ENCODE measurements at places on chromosomes 2 and 18.

DNA sequence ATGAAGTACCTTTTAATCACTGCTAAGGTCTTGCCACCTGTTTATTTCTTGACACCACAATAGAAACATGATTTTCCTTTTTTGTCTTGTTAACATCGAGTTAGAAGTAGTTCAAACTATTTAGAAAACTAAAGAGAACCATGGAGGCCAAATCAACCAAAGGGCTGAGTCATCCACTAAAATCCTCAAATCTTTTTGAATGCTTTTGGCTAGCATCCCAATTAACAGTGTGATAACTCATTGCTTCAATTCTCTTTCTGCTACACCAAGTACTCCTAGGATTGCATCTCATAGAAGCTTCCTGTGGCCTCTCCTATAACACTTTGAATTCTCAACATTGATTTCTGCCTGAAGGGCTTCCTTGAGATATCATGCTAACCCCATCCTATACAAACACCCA is 159.9 kb upstream of the MMADHC start:
- no peak for DNase-seq

GRCh38 chr2:7721413-7721995 is 804.3 kb downstream of the RNF144A start:
- no peak for DNase-seq

GRCh38 chr2:224885836-224886547 is 156.3 kb downstream of the DOCK10 start:
- DNase-seq: peak; percentile 74

GRCh38 chr2:101305492-101306078 is 2.9 kb downstream of the RNF149 start:
- peak; percentile 26 for DNase-seq

DNA sequence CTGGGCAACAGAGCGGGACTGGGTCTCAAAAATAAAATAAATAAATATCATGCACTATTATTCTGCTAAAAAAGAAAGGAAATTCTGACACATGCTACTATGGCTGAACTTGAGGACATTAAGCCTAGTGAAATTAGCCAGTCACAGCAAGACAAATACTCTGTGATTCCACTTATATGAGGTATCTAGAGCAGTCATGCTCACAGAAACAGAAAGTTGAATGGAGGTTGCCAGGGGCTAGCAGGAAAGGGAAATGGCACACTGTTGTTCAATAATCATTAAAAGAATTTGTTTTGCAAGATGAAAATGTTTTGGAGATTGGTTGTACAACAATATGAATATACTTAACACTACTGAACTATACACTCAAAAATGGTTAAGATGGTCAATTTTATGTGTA is 60.8 kb downstream of the NCKAP1 start:
- no peak for DNase-seq

DNA sequence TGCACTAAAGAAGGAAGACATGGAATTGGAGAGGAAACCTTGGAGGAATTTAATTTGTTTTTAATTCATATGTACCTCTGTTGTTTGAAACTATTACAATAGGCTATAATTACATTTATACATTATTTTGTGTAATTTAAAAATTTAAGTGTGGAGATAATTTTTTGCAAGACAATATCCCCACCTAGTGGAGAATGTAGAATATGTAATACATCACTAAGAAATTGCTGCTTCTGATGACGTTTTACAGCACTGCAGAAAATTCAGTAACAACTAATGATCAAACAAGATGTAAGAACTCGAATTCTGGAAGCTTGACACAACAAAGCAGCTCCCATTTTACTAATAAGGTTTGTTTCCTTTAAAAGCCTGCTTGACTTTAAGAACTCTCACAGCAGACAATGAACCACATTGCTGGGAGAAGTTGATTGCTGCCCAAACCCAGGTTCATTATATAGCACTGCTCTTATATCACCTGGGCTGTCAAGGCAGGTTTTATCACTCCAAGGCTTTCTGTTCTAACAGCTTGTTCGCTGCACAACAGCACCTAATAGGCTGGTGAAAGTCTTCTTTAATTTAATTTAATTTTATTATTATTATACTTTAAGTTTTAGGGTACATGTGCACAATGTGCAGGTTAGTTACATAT is 53.4 kb downstream of the THADA start:
- DNase-seq: peak; percentile 55

GRCh38 chr2:113202305-113203216 is 28.8 kb downstream of the PSD4 start:
- no peak for DNase-seq

GRCh38 chr2:178279142-178279541 is 84.8 kb downstream of the OSBPL6 start:
- peak; percentile 62 for DNase-seq

DNA sequence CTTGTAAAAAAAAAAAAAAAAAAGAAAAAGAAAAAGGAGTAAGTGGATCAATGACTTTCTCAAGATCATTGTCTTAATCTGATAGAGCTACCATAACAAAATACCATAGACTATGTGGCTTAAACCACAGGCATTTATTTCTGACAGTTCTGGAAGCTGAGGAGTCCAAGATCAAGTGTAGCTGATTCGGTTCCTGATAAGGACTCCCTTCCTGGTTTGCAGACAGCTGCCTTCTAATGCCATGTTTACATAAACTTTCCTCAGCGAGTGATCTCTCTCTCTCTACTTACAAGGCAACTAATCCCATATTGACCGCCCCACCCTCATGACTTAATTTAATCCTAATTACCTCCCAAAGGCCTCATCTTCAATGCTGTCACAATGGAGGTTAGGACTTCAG is 36.5 kb upstream of the SIX2 start:
- no peak for DNase-seq

- peak; percentile 55 for DNase-seq
Measured at GRCh38 chr2:134836986-134837385, 1.4 kb upstream of the ACMSD start.

DNA sequence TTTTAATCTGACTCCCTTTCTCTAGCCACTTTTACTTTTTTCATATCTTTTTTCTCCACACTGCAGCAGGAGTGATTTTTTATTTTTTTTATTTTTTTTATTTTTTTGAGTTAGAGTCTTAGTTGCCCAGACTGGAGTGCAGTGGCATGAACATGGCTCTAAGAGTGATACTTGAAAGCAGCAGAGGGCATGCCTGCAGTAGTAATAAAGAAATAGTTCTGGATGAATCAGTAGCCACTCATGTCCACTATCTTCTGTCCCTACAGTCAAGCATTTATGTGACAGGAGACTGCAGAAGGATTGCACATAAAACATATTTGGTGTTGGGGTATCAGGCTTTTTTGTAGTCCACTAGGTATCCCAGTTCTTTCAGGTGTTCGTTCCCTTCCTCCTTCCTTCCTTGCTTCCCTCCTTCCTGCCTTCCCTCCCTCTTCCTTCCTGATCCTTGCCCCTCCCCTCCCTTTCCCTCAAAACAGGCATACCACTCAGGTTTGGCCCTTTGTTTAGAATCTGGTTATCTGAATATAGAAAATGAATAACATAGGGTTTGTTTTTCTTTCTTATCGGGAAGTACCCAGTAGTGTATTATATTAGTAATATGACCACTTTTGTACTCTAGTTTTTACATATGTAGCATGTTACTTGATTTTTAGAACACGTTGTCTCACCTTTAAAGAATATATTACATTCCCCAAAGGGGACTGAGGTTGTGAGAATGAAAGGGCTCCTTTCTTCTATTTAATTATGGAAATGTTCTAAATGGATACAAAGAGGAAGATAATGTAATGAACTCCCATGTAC is 23.5 kb downstream of the MIB1 start:
- no peak for DNase-seq

GRCh38 chr2:201484805-201485204 is 33.3 kb downstream of the STRADB start:
- DNase-seq: peak; percentile 8

DNA sequence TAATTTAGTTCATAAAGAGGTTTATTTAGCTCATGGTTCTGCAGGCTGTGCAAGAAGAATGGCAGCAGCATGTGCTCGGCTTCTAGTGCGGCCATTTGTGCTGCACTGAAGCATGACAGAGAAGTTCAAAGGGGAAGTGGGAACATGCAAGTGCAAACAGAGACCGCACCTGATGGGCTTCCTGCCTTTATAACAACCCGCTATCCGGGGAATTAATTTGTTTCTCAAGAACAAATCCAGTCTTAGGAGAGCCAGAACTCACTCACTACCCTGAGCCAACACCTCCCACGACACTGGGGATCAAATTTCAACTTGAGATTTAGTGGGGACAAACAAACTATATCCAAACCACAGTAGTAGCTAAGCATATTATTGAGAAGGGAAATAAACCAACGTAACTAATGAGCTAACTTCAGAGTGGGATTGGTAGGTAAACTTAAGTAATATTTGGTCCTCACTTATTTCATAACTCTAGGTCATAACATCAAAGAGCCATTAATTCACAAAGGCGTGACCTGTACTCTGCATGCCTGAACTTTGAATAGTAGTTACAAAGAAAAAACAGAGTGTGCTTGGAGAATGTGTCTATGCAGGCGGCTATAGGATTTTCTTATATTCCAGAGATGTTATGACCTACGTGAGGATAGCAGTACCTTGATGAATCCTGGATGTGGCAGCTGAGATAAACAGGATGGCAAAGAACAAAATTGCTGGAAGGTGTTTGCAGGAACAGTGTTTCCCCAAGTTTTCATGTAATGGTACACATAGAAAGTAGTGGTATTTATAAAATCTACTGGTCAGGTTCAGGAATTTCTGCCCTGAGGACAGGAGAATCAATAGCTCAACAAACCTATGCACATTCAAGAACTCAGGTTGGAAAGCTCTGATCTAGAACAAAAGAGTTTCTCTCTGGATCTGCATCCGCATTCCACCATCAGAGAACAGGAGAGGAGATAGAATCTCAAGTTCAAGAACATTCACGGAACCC is 845.9 kb upstream of the ID2 start:
- DNase-seq: no peak

- DNase-seq: no peak
Measured at GRCh38 chr2:171902840-171903420, 8.9 kb upstream of the SLC25A12 start.

DNA sequence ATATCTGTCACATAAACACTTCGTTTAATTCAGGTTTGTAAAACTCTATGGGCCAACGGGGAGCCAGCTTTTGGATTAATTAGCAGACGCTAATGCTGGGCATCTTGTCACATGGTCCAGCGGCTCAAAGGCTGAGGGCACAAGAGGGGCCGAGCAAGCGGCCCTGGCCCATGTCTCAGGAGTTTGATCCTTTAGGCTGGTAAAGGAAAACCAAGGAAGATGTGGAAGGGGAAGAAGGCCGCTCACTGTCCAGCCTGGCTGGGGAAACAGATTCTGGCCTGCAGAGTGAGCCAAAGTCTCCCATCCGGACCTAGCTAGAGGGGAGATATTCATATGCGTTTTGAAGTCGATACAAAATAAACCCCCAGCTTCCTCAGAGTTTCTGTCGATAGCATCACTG is 248.6 kb upstream of the SIX2 start:
- no peak for DNase-seq

DNA sequence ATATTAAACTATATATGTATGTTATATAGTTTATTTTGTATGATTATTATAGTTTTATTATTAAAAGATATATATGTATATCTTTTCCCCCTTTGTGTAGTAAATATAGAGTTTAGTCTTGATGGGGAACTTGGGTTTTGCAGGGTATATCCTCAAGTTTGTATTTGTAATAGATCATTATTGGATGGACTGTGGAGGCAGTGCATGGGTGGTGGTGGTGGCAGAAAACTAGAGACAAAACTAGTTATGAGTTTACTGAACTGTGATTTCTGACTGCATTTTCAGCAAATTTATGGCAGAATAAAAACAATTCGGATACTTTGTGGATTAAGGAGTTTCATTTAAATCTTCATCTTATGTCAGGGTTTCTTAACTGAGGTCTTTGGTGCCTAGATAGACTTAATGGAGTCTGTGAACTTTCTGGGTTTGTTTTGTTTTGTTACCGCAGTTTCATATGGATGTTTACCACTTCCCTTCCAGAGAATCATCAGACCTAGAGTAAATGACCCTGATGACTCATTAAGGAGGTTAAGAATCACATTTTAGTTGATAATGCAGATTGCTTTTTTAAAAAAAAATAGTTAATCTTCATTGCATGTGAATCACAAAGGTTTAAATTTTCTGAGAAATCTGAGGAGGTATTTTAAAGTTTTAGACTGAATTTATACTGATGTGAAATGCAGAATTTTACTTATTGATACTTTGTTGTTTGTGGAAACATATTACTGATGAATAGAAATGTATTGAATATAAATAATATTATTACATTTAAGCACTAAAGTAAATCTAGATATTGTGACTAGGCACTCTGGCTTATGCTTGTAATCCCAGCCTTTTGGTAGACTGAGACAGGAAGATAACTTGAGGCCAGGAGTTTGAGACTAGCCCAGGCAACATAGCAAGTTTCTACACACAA is 14.5 kb downstream of the EPC2 start:
- DNase-seq: peak; percentile 31

- peak; percentile 42 for DNase-seq
Measured at GRCh38 chr2:100703213-100703612, 116.7 kb upstream of the NPAS2 start.

GRCh38 chr2:224952936-224953657 is 89.2 kb downstream of the DOCK10 start:
- no peak for DNase-seq

DNA sequence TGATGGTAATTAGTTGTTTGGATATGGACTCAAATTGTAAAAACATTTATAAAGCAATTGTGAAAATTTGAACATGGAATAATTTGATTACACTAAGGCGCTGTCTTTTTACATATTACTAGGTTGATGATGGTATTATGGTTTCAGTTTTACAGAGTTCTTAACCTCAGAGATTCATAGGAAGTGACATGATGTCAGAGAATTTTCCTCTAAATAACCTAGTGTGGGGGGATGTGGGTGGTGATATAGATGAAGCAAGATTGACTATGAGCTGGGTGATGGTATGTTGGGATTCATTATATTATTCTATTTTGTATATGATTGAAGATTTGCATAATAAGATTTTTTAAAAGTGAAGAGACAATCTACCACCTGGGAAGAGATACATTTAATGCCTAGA is 45.9 kb upstream of the ATP5MC3 start:
- DNase-seq: no peak

- DNase-seq: no peak
Measured at GRCh38 chr2:189527812-189528592, 52.6 kb downstream of the SLC40A1 start.

DNA sequence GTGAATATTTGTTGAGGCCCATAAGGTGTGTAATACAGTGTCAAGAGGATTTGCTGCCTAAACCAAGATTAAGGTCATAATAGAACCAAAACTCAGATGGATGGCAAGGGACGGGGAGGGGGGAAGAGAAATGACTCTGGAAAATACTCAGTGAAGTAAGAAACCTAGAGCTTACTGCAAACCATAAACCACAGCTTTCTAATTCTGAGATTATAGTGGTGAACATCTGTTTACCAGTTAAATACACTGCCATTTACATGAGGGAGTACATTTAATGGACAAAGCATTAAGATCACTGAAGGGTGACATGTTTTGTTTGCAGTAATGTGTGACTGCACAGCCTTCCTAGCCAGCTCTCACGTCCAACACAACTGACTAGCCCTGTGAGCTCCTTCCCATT is 19.8 kb downstream of the EVX2 start:
- no peak for DNase-seq

- peak; percentile 76 for DNase-seq
Measured at GRCh38 chr2:105376789-105377240, 22.0 kb downstream of the FHL2 start.

Measured in fibroblast of gingiva (primary cell).